ENCODE measurements at places on chromosomes 6 and 20.
A peak's percentile ranks its signal among the peaks of the same experiment; 100 is the strongest.

GRCh38 chr20:44477151-44477550 lies 1.5 kb downstream of the TTPAL start:
- DNase-seq, result no peak

DNA sequence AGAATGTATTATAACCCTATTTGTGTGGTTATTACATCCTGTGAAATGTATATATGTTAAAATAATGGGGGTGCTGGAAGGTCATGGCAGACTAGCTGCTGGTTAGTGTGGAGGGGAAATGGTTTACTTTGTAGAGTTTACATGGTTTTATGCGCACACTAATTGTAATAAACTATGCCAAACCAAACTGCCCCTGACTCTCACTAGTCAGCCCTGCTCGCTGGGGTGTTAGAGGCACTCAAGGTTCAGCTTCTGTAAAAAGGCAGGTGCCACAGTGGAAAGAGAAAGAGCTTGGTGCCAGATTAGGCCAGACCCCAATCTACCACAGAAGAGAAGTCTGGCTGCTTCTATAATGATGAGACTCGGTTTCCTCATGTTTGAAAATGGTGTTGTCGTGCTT lies 52.7 kb downstream of the GOPC start:
- no peak for DNase-seq

DNA sequence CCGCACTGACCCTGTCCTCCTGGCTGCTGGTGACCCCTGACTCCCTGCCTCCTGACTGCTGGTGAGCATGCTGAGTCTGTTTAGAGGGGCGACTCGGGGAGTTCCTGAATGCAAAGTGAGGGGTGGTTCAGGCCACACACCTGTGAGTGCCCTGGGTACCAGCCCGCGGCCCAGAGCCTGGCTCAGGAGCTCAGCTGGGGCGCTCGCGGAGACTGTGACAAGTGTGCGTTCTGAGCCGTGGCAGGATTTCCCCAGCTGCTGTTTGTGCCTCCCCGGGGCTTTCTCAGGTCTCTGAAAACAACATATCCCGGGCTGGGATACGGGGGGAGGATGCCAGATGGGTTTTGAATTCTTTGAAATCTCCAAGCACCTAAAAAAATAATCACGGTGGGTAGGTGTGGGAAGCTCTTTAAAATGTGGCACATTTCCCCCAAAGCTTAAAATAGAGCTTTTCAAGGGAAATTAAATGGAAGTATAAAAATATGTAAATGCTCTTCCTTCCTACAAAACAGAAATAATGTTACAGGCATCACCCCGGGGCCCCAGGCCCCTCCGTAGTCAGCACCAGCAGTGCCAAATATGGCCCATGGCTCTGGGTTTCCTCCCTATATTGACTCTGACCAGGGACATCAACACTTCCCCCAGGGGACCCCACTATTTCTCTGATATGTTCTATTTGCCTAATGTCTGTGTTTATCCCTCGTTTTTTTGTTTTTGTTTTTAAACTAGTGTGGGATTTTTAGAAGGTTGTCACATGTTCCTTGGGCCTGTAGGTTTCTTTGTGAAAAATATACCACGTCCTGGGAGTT lies 49.9 kb upstream of the TAGAP start:
- no peak for DNase-seq

DNA sequence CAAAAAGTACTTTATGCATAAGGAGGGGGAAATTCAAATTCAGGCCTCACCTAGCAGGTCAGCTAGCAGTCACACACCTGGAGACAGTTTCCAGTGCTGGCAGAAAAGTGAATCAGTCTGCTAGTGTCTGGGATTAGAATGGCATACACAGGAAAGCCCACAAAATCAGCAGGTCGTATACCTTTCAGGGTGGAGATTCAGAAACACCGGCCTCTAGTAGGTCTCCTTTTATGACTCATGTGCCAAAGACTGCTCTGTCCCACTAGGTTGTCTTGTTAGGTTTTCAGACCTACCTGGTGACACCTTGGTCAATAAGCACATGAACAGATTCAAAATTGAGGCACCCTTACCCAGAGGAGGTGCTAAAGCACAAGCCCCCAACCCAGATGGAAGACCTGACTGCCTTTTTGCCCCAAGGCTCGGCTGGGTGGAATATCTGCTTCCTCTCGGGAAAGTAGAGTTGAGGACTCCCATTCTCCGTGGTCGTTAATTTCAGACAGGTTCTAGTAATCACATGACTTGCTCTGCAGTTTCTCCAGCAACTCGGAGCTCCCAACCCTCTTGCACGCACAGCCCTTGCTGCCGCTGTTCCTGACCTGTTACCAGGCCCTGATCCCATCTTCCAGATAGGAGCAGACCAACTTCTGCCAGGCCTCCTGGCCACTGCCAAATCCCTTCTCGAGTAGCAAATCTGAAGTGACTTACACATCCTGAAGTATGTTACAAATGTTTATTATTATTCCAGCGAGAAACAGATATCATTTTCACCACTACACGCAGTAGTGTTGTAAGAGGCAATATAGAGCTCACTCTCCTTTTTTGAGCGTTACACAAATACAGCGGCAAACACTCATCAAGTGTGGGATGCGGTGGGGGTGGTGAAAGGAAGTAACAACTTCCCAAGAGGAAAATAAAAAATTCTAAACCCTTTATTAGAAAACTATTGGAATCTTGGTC lies 46.6 kb downstream of the AGPAT4 start:
- DNase-seq, result no peak

DNA sequence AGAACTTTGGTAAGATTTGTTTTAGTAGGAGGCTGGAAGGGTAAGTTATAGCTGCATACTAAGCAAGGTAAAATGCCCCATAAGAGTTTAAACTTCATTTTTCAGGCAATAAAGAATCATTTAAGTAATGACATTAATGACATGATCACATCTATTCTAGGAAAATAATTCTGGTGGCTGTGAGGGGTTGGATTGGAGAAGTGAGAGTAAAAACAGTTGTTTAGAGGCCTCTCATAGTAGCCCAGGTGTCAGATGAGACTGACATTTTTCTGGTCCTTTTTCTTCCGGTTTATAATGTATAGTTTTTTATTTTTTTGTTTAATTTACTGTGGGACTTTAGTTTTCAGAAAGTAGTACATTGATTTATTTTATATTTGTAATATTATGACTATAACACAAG lies 40.8 kb downstream of the ITCH start:
- no peak for DNase-seq

DNA sequence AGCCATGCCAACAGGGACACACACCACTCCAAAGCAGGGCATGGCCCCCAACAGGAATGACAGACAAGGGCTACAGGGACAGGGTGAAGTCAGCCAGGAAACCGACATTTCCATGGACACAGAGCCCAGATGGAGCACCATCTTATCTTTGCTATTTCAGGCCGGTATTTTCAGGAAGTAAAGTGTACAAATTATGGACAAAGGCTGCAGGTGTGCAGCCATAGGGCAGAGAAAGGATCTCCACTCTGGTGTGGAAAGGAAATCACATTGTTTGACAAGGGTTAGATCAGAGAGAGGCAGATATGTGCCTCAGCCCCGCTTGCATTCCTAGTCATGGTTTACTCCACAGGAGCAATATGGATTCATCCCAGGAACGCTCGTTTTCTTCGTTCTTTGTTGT lies 81.7 kb upstream of the SLC22A23 start:
- peak; percentile 98 for DNase-seq

- DNase-seq, result no peak
Measured at GRCh38 chr6:15553736-15554294, 109.0 kb downstream of the DTNBP1 start.

GRCh38 chr6:109073344-109074132 lies 21.1 kb downstream of the SESN1 start:
- DNase-seq, result peak; percentile 56

- DNase-seq, result peak; percentile 63
Measured at GRCh38 chr20:44549123-44549522, 27.3 kb upstream of the SERINC3 start.

GRCh38 chr6:68876792-68877493 lies 241.9 kb downstream of the ADGRB3 start:
- no peak for DNase-seq

- DNase-seq, result no peak
Measured at GRCh38 chr20:43579861-43580793, 10.6 kb upstream of the IFT52 start.

DNA sequence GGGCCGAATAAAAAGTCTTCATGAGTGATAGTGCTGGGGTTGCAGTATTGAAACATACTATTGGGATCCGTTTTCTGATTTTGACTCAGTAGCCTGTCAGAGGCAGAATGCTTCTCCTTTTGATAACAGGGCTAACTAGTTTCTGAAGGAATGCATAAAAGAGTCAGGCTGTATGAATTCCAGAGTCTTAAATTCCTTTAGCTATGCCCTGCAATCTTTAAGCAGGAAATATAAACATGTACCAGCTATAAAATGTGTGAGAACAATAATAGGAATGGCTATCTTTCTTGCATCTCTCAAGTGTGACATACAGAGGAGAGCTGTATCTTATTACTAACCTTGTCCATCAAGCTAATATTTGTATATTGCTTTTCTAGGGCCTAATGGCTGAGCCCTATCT lies 917.1 kb downstream of the KIF16B start:
- DNase-seq, result no peak

GRCh38 chr20:44110816-44111568 lies 76.0 kb downstream of the JPH2 start:
- no peak for DNase-seq
